ENCODE measurements at places on chromosomes 1 and 21. TPM values are rescaled to one million over a fixed set of nuclear protein-coding genes. Genes with fewer than 3 reads are reported as not detected.

Gene IL22RA1
- total RNA-seq: not detected

Gene SMCP
- total RNA-seq: not detected

Gene ZBED6
- 44.4 TPM for total RNA-seq

Gene HLX
- 0.54 TPM for total RNA-seq

Gene UMODL1
- total RNA-seq: 0.68 TPM

Gene PCP4
- not detected for total RNA-seq

Gene RXRG
- total RNA-seq: not detected

Gene TRPM2
- not detected for total RNA-seq

Gene SPRR5
- total RNA-seq: not detected

Gene SERINC2
- 4.5 TPM for total RNA-seq

Gene HTR6
- total RNA-seq: 0.16 TPM

Gene RGS8
- not detected for total RNA-seq

Gene ZNF697
- total RNA-seq: 8.3 TPM

Gene OR2L8
- not detected for total RNA-seq

Gene PRR9
- not detected for total RNA-seq

All from osteocyte (in vitro differentiated cells).